ENCODE measurements at places on chromosomes 7 and 10.

DNA sequence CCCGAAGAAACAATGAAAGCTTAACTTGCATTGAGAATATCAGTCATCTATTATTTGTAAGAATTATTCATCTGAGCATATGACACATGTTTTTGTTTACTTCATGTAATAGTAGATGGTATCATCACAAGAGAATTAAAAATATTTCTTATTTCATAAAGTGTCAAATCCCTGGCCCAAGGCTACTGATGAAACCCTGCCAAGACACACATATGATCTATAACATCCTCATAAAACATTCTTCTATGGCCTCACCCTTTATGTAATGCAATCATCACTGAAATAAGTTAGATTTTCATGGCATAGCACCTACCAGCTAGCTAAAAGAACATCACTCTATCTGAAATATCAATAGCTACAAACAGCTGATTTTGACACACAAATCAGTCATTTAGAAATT lies 385.6 kb upstream of the PHF14 start:
- DNase-seq, result no peak

- DNase-seq, result no peak
These were observed 74.7 kb downstream of the CXCL12 start for GRCh38 chr10:44309939-44310761.

DNA sequence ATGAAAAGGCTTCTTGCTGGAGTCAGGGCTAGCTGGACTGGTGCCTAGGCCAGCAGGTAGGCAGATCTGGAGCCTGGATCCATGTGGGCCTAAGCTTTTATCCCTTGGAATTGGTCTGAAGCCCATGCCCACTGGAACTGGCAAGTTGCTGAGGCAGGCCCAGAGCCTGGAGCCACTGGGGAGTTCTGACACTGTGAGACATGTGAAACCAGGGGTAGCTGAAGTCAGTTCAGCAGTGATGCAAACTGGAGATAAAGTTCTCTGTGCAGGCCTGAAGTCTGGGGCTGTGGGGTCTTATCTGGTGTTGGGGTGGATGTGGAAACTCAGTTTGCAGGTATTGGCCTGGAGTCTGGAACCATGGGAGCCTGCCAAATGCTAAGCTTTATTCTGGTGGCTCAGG lies 9.7 kb upstream of the THSD7A start:
- DNase-seq, result no peak

- DNase-seq, result no peak
These were observed 112.5 kb downstream of the SEMA3A start for GRCh38 chr7:84081973-84082522.

DNA sequence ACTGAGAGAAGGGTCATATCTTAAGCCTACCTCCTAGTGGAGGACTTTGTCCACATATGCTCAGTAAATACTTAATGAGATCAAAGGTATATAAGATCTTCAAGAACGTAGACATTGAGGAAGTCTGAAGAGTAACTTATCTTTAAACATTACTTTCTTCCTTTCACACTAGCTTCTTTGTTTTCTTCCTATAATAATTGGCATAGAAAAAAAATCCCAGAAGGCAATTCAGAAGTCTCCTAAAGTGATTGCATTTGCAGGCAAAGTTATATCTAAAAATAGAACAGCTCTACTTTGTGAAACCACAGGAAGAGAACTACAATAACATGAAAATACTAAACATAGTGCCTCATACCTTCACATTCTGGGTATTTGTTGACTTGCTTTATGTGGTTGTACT lies 150.4 kb downstream of the PPP1R3A start:
- no peak for DNase-seq

GRCh38 chr7:134447383-134447782 lies 11.5 kb downstream of the AKR1B1 start:
- DNase-seq, result no peak

DNA sequence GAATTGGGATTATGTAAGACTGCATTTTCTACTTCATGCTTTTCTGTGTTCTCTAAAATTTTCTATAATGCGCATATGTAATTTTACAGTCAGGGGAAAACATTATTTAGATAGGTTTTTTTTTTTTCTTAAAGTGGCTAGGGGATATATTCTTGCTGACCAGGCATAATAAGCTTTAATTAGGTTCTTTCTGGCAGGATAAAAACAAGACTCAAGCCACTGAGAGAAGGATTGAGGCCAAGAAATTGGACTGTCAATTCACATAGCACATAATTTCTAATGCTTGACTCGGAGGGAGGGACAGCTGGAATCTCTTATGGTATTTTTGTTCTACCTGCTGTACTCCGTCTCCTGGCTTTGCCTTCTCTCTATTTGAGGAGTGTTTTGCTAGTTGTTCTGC lies 119.8 kb upstream of the NPVF start:
- no peak for DNase-seq

GRCh38 chr10:14399641-14400040 lies 68.9 kb upstream of the FRMD4A start:
- no peak for DNase-seq

GRCh38 chr10:126240483-126240882 lies 147.8 kb downstream of the ADAM12 start:
- DNase-seq, result no peak

GRCh38 chr10:17257466-17258321 lies 29.7 kb downstream of the VIM start:
- DNase-seq, result peak; percentile 28

GRCh38 chr10:96618653-96619052 lies 31.8 kb upstream of the TM9SF3 start:
- DNase-seq, result no peak

DNA sequence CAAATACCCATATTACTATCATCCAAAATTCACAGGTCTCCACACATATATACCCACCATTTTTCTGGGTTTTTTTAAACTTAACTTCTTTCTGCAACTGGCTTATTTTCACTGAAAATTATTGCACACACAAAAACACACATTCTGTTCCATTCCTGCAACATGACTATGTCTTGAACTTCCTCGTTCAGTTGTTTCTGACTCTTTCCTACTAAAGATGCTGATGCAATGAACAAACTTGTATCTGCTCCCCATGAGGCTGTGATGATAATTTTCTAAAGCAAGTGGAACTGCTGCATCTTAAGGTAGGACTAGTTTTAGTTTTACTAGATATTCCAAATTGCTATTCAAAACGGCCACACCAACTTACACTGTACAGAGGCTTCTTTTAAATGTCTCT lies 77.7 kb downstream of the OSBPL3 start:
- no peak for DNase-seq

- DNase-seq, result no peak
These were observed 23.9 kb downstream of the TNS3 start for GRCh38 chr7:47557694-47558670.

DNA sequence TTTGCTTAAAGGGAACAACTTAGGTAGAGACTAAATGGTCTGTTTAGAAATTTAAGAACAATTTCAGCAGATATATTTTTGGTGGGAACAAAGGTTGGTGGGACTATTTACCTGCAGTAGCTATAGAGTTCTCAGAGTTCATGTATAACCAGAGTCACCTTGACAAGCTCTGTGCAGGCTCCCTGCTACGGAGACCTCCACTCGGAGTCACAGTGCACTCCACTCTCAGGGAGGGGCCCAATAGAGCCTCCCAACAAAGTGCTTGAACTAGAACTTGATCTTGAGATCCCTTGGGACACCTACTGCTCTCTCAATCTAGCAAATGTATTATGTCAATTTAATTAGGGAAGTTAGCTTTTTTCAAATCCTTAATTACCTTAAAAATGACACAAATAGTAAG lies 2.3 kb downstream of the MYPN start:
- DNase-seq, result no peak

Data from stimulated activated CD4-positive, alpha-beta T cell treated with anti-CD3 and anti-CD28 coated beads, Interleukin-12 subunit alpha, Interleukin-12 subunit beta, amount 100 ng/mL, for 24 hours (primary cell).